ENCODE measurements at places on chromosomes 3 and 15.

DNA sequence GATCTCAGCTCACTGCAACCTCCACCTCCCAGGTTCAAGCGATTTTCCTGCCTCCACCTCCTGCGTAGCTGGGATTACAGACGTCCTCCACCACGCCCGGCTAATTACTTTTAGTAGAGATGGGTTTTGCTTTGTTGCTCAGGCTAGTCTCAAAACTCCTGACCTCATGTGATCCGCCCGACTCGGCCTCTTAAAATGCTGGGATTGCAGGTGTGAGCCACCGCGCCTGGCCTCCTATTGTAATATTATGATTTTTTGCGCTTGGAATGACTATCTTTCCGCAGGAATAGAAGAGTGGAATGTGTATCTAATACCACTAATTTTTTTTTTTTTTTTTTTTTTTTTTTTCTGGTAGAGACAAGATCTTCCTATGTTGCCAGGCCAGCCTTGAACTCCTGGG is 1.8 kb downstream of the ARL8B start:
- no peak for DNase-seq

GRCh38 chr15:69576035-69576526 is 123.5 kb downstream of the RPLP1 start:
- peak; percentile 22 for DNase-seq

DNA sequence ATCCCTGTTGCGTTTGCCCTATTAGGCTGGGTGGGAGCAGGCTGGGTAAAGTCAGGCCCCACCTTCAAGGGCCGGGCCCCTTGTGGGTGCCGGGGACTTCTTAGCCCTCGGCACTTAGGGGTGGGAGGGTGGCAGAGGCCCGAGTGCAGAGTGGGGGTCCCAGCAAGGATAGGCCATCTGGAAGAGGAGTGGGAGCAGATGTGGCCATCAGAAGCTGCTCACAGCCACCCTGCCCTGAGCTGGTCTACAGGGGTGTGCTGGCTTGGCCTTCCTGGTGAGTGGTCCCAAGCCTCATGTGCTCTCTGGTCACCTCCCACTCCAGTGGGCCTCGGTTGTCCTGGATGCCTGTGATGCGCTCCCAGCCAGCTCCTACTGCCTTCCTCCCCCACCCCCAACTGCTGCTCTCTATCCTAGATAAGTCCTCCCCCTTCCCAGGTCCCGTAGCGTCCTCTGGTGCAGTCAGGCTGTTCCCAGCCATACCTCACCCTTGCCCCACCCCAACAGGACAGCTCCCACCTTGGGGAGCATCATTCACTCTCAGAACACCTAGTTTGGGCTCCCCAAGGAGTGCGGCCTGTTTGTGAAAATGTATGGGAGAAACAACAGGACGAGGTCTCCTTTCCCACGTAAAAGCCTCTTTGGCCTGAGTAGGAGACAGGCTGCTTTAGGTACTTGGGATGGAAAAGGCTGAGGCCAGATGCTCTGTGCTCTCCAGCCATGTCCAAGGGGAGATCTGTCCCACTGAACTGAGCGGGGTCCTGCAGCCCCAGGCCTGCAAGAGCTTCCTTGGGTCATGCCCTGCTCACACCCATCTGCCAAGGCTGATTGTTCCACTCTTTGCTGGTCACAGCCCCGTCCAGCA is 24.9 kb upstream of the PLXNA1 start:
- no peak for DNase-seq

GRCh38 chr3:183038221-183038620 is 57.9 kb upstream of the DCUN1D1 start:
- DNase-seq: no peak

- DNase-seq: no peak
These were observed 2.3 kb downstream of the OXSR1 start for GRCh38 chr3:38167591-38167990.

DNA sequence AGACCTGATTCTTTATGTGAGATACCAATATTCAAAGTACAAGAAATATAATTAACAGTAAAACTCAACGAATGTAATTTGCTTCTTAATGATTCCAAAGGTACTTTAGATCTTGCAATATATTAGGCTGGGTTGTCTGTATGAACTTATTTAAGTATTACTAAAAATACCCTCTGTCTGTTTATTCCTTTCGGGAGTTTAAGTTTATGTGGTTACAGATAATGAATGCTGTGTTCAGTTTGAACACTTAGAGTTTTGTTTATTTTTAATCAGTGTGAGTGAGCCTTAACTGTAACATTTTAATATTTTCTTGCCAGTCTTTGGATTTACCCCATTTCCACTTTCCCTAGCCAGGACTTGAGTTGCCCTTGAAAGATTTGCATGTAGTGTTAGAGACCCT is 3.5 kb downstream of the PDE8A start:
- no peak for DNase-seq

Measured in activated CD4-positive, CD25-positive, alpha-beta regulatory T cell treated with anti-CD3 and anti-CD28 coated beads, Interleukin-2, amount 50 U/mL, for 16 hours (primary cell).